ENCODE measurements at places on chromosomes 13 and 19.

- DNase-seq = peak; percentile 58
Measured at GRCh38 chr13:48564056-48564455, 31.2 kb upstream of the RCBTB2 start.

DNA sequence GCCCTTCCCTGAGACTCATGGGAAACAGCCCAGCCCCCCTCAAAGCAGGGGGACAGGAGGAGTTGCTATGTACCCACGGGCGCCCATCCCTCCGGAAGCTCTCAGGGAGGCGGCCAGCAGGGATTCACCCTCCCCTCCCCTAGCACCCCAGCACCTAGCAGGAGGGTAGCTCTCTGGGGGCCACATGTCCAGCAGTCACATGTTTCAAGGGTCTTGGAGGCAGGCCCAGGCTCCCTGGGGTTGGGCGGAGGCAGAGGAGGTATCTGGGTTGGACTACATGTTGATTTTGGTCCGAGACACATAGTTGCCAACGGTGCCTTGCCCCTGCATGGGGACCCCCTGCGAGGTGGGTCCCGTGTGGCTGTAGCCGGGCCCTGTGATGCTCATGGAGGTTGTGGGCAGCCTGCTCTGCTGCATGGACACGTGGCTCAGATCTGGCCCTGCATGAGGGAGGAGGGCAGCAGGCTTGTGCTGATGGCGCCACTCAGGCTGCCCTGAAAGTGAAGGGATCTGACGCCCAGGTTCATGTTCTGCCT, 7.0 kb upstream of the RNF6 start:
- no peak for DNase-seq

GRCh38 chr19:14004619-14005348, 1.3 kb downstream of the RFX1 start:
- peak; percentile 87 for DNase-seq

DNA sequence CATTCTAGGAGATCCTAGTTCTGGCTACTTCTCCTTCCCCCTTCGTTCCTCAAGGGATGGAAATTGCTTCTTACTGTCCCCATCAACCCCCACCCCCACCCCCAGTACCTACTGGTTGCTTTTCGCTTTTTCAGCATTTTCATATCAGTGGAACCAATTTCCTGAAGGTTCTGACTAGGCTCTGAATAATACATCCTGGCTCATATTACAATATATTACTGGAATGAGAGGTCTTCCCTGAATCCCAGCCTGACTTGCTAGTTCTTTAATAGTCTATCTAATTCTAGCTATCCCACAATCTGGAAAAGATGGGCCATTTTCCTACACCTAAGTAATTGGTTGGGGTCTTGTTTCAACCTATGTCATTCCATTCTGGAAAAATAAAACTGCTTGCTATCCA, 207.4 kb downstream of the COG6 start:
- no peak for DNase-seq

DNA sequence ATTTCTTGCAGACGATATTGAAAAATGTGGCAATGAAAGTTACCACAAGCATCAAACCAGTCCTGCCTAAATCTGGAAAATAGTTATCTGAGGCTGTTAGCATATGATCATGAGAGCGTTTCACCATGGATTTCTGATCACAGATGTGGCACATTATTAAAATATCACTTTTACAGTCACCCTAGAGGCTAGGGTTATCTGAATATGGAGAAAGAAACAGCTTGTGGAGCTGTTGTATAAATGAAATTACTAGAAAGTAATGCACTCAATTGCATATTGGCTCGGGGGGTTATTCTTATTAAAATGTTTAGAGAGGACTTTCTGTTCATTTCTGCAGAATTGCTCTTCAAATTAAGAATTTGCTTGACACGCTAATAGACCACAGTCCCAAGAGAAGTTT, 35.6 kb downstream of the ALOX5AP start:
- no peak for DNase-seq

GRCh38 chr13:52600666-52601065, 41.6 kb upstream of the HNRNPA1L2 start:
- no peak for DNase-seq
